Activated T-helper 17 cell treated with anti-CD3 and anti-CD28 coated beads, Interleukin-2, amount 50 U/mL, for 72 hours (primary cell): ENCODE measurements at places on chromosomes 12 and 14. TPM values are rescaled to one million over a fixed set of nuclear protein-coding genes. Genes with fewer than 3 reads are reported as not detected.

Gene OASL
- total RNA-seq: 4.0 TPM

DNA sequence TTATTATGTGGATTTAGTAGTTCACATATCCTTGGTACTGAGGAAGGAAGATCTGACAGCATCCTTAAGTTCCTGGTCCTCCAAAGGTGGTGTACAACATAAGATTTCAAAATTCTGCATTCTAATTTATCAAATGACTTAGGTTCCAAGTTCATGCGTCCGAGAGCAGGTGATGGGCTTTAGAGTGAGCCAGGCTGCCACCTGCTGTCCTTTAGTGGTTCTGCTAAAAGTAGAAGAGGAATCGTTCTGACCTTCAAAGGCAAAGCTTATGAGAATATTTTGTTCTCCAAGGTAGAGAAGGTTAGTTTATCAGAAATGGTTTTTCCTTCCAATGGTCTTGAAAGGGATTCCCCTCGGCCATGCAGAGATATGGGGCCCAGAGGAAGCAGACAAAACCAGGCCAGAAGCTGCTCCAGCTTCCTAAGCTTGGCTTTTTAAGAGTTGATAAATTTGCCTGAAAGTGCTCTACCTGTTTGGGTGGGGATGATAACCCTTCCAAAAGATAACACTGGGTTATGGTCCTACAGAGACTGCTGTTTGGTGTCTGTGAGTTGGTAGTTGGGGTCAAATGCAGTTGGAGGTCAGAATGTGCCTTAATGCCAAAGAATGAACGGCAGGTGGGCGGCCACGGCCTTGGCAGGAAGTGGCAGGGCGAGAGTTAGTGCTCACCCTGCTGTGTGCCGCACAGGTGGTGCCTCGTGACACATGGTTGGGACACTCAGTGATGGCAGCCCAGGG, 29.1 kb upstream of the LRTM2 start:
- peak; percentile 34 for ATAC-seq

DNA sequence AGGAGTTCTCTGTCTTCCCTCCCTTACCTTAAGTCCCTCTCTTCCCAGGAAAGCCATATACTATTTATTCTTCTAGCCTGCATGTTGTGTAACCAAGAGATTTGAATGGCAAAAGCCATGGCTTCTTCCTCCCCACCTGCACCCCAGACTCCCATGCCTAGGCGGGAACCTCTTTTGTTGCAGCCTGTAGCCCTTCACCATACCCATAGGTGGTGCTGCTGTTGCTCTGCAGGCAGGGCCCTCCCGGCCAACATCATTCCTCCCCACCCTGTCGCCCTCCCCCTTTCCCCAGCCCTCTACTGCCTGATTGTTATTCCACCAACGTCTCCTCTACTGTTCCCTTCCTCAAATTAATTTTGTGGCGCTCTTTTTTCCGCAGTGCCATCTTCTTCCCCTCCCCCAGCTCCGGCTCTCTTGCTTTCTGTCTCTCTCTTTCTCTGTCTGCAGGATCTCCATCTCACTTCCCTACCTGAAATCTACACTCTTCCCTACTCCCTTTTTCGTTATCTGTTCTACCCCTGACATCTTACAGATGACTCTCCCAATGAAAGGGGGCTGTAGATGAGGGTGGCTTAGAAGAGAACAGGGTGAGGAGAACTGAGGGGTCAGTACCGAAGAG, 13.8 kb downstream of the NGDN start:
- ATAC-seq: no peak

Gene CS
- total RNA-seq: 363 TPM

Gene CATSPERB
- total RNA-seq: 2.5 TPM

- no peak for ATAC-seq
Observed at GRCh38 chr12:131122631-131123030, 168.9 kb downstream of the ADGRD1 start.

DNA sequence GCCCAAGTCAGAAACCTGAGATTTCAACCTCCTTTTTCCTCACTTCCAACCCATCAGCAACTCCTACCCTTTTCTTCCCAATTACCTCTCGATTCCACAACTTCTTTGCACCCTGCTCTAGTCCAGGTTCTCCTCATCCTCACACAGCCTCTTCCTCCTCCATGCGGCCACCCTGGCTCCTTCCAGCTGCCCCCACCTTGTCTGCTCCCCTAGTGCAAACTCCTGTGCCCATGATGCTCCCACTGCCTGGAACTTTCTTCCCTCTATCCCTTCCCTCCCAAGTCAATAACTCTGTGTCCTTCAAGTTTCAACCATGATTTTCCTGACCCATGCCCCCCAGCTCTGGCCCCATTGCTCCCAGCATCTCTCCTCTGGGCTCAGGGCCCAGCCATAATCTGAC, 17.3 kb downstream of the SELPLG start:
- ATAC-seq: no peak

GRCh38 chr14:32572867-32573150, 243.7 kb downstream of the AKAP6 start:
- no peak for ATAC-seq

DNA sequence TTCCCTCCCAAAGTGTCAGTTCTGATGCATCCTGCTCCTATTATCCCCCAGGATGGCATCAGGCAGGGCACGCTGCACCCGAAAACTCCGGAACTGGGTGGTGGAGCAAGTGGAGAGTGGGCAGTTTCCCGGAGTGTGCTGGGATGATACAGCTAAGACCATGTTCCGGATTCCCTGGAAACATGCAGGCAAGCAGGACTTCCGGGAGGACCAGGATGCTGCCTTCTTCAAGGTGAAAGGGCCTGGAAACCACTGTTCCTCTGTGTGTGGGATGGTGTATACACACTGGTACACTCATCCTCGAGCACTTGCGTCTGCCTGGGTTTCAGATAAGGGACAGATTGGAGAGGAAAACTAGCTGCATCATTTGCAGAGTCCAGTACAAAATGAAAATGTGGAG, 1.0 kb downstream of the IRF9 start:
- ATAC-seq: peak; percentile 39

Gene FAM181A
- not detected for total RNA-seq

- no peak for ATAC-seq
Observed at GRCh38 chr12:21118760-21119159, 12.2 kb upstream of the SLCO1B1 start.

GRCh38 chr14:58740379-58740935, 102.7 kb downstream of the DACT1 start:
- no peak for ATAC-seq

Gene TCTN1
- total RNA-seq: 3.5 TPM

DNA sequence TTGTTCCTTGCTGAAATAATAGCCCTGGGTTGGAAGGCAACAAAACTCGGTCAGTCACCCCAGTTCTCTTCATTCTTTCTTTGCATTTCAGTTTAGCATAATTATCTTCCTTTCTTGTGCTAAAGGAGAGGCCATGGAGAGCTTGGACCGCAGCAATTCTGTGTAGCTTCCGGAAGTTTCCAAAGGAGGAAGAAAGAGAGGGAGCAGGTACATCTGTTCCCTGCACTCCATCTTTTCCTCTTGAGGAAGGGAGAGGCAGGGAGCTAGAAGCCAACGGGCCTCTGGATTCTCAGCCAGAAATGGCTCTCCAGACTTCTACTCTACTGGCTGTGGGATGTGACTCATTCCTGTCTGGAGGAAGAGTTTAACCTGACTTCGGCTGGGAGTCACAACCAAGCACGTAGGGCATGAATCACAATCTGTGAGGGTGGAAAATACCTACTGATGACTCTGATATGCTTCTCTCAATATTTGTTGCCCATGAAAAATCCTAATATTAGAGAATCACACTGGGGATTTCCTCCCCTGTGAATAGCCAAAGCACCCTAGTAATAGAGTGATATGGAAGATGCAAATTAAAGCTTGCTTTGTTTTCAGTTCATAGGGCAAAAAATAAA, 17.0 kb downstream of the ANO6 start:
- peak; percentile 84 for ATAC-seq

Gene POTEM
- total RNA-seq: not detected

Gene BIN2
- 78.8 TPM for total RNA-seq

DNA sequence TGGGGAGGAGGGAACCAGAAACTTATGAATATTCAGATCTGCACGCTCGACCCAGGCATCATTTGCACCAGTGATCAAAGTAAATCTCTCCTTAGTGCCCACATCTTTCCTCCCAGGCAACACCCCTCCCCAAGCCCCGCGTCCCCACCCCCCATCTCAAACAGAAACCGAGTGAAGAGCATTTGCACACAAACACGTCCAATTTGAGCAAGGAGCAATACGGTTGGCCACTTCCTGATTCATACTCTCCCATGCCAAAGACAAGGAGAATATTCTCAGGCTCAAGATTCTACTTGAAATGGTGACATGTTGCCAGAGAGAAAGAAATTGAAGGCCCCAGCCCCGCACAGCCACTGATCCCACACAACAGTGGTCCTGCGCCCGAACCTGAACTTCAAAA, 7.1 kb downstream of the FOXN3 start:
- no peak for ATAC-seq

Gene SIX4
- 0.54 TPM for total RNA-seq

Gene KCTD10
- total RNA-seq: 70.6 TPM

GRCh38 chr14:56195704-56196103, 77.5 kb downstream of the PELI2 start:
- ATAC-seq: peak; percentile 78
